ENCODE measurements at places on chromosomes 1 and 21. TPM values are rescaled to one million over a fixed set of nuclear protein-coding genes. Genes with fewer than 3 reads are reported as not detected.

Gene ASCL5
- total RNA-seq, result not detected

DNA sequence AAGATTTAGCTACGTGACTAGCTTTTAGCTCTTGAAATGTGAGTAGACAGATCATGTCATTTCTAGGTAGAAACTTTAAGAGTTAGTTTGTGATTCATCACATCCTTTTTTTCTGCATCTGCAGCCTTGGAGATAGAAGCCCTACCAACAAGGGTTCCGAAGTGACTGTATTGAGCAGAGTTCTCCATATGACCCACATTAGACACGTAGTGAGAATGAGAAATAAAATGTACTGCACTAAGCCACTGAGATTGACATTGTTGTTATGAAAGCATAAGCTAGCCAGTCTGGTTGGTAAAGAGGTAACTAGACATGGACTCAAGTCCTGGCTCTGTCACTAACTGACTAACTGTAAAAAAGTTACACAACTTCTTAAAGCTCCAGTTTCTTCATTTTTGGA, 296.1 kb downstream of the PDE4B start:
- no peak overlapping the region for H3K27ac ChIP-seq
- no peak for DNase-seq
- H3K36me3 ChIP-seq, result no peaks in the 10 kb centered on the region

Gene SPRR2F
- not detected for total RNA-seq

Gene ITGB2
- total RNA-seq, result 0.91 TPM

DNA sequence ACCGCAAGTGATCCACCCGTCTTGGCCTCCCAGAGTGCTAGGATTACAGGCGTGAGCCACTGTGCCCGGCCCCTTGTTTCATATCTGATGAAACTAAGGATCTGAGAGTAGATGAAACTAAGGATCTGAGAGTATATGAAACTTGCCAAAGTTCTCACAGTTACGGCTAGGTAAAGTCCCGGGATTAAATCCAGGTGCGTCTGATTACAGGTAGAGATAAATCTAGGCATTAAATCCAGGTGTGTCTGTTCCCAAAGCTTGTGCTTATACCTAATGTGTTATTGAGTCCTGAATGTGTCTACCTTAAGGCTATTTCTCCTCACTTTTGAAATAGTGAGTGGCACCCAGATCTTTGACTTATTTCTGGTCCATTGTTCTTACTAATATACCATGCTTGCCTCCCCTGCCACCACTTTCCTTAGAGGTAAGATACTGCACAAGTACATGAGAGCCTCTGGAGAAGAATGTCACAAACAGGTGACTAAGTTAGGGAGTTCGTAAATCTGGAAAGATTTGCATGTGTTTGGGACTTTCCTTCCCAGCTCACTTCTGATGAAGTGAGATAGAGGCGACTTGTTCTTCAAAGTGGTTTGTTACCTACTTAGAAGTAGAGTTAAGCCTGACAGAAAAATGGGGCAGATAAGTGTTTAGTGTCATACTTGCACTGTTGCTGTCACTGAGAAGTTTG, 66.5 kb downstream of the AK4 start:
- H3K27ac ChIP-seq, result no peak overlapping the region
- no peak overlapping the region for H3K4me3 ChIP-seq
- no peaks in the 10 kb centered on the region for H3K4me1 ChIP-seq
- no peak for DNase-seq

Gene BLACAT1
- total RNA-seq, result 1.1 TPM

Gene ACTL8
- total RNA-seq, result not detected

Gene CD244
- not detected for total RNA-seq

DNA sequence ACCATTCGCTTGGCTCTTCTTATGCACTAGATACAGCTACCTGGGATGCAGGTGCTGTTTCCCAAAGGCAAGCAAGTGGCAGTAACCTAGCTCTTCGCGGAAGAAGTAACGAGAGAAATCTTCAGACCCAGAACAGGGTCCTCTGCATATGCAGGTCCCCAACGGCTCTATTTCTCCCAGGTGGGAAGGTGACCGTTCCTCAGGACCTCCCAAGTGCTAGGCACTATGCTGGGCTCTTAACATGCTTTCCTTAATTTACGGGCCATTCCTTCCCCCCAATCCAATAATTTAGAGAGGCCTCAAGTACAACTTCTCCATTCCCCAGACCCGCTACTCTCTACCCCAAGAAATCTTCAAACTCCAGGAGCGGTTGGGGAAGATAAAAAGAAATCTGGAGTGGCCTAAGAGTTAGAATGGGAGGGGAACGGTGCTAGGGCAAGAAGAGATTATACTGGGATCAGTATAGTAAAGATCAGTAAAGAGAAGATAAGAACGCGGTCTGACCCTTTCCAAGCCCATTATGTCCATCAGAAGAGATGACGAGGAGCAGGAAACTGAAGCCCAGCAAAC, 410 bp downstream of the TXNDC12 start:
- peak overlapping the region; percentile 100 for H3K27ac ChIP-seq
- peak overlapping the region; percentile 95 for H3K4me3 ChIP-seq
- peaks cover 16% of the 10 kb centered on the region for H3K4me1 ChIP-seq
- peaks cover 6% of the 10 kb centered on the region for H3K27me3 ChIP-seq
- H3K36me3 ChIP-seq, result no peaks in the 10 kb centered on the region

GRCh38 chr1:152495066-152495675, 15.4 kb upstream of the LCE5A start:
- DNase-seq, result peak; percentile 60
- H3K36me3 ChIP-seq, result no peaks in the 10 kb centered on the region
- no peak overlapping the region for H3K4me3 ChIP-seq

GRCh38 chr1:52571783-52572182, 18.9 kb upstream of the TUT4 start:
- no peak for DNase-seq
- H3K27ac ChIP-seq, result no peak overlapping the region
- H3K4me3 ChIP-seq, result no peak overlapping the region
- H3K36me3 ChIP-seq, result no peaks in the 10 kb centered on the region

Gene ELAVL4
- total RNA-seq, result 477 TPM

Gene HRNR
- not detected for total RNA-seq

DNA sequence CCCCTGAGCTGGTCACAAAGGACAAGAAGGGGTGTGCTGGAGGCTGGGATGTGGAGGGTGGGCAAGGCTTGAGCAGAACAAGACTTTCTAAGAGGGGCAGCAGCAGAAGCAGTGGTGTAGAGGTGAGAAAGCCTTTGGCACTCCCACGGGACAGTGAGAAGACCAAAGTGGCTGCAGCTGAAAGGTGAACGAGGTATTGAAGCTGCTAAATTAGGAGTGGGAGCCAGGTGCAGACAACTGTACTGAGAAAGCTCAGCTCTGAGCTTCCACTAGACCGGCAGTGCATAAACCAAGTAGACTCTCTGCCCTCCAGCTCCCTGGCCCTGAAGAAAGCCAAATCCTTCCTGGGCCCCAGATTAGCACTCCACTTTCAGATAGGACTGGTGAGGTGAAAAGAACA, 93.0 kb downstream of the VWA5B1 start:
- DNase-seq, result no peak
- H3K36me3 ChIP-seq, result no peaks in the 10 kb centered on the region
- H3K4me3 ChIP-seq, result no peak overlapping the region
- H3K4me1 ChIP-seq, result peaks cover 17% of the 10 kb centered on the region
- H3K27ac ChIP-seq, result no peak overlapping the region

Gene VWA1
- total RNA-seq, result 56.9 TPM

Gene DDR2
- 4.4 TPM for total RNA-seq

DNA sequence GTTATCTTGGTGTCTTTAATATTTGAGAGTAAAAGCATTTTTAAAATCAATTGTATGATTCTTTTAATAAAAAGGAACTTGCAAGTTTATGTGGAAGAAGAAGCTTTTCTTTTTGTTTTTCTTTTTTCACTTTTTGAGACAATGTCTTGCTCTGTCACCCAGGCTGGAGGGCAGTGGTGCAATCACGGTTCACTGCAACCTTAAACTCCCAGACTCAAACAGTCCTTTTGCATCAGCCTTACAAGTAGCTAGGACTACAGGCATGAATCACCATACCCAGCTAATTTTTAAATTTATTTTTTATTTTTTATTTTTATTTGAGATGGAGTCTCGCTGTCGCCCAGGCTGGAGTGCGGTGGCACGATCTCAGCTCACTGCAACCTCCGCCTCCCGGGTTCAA, 34.1 kb downstream of the CMPK1 start:
- no peaks in the 10 kb centered on the region for H3K36me3 ChIP-seq
- no peak for DNase-seq
- no peak overlapping the region for H3K27ac ChIP-seq
- H3K27me3 ChIP-seq, result no peaks in the 10 kb centered on the region

Gene SPRR5
- total RNA-seq, result not detected

DNA sequence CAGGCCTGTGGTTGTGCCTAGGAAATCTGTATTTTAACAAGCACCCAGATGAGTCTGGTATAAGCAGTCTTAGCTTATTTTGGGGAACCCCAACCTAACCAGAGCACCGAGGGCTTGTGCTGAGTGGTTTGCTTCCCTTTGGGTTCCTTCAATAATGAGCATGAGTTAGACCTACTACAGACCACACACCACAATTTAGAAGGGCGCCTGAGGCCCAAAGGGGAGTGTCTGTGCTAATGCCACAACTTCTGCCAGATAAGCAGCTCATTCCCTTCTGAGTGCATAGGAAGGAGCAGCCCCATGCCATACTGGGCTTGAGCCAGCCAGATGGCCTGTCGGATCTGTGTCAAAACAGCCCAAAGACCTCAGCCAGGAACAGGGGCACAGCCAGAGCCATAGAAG, 15.4 kb upstream of the LSS start:
- H3K4me3 ChIP-seq, result no peak overlapping the region
- peaks cover 4% of the 10 kb centered on the region for H3K36me3 ChIP-seq
- H3K4me1 ChIP-seq, result no peaks in the 10 kb centered on the region

DNA sequence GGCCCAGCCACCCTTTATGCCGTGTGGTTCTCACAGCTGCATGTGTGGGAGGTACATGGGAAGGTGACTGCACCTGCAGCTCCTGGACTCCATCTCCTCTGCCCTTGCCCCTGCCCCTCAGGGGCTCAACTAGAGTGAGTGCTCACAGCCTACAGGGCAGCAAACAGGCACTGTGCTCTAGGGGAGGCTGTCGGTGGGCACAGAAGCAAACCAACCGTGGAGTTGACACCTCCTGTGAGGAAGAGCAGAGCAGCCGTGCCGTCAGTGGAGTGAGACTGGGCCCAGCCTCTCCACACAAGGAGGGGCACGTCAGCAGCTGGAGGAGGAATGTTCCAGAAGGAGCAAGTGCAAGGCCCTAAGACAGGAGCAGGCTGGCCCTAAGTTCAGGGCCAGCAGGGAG, 32.7 kb downstream of the BMP8A start:
- H3K27me3 ChIP-seq, result peaks cover 3% of the 10 kb centered on the region
- no peak overlapping the region for H3K4me3 ChIP-seq
- no peak for DNase-seq
- H3K27ac ChIP-seq, result no peak overlapping the region
- H3K36me3 ChIP-seq, result no peaks in the 10 kb centered on the region

DNA sequence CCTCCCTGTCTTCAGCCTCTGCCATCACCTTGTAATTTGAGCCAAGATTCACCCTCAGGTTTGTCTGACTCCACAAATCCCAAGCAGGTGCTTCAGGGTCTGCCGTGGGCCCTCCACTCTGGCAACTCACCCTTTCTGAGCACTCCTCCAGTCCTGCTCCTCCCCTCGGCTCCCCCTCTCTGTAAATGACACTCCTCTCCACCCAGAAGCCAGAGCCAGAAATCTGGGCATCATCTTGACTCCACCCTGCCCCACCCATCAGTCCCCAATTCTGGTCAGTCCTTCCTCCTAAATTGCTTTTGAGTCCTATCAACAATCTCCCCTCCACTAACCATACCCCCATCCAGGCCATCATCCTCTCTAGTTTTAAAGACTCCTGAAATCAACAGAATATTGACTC, 40.5 kb downstream of the RCSD1 start:
- no peak overlapping the region for H3K4me3 ChIP-seq
- no peak overlapping the region for H3K27ac ChIP-seq
- no peak for DNase-seq
- peaks cover 4% of the 10 kb centered on the region for H3K4me1 ChIP-seq
- H3K36me3 ChIP-seq, result peaks cover 6% of the 10 kb centered on the region

DNA sequence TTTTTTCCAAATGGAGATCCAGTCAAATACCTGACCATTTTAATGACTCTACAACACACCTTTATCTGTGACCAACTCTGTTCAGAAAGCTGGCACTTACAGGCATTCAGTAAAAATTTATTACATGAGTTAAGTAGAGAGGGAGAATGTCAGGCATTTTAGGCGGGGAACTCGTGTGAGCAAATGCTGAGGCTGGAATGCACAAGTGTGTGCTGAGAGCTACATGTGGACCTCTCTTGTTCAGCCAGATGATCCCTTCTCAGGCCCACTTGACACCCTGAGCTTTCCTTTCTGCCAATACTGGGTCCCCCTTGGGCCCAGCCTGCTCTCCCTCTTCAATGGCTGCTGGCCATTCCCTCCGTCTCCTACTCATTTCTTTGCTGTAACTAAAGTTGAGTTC, 11.7 kb downstream of the PPIH start:
- peaks cover 2% of the 10 kb centered on the region for H3K27me3 ChIP-seq
- no peak overlapping the region for H3K27ac ChIP-seq
- H3K4me3 ChIP-seq, result no peak overlapping the region
- no peak for DNase-seq
- peaks cover 5% of the 10 kb centered on the region for H3K36me3 ChIP-seq

- no peak for DNase-seq
- H3K27ac ChIP-seq, result no peak overlapping the region
- no peaks in the 10 kb centered on the region for H3K4me1 ChIP-seq
- no peak overlapping the region for H3K4me3 ChIP-seq
- H3K27me3 ChIP-seq, result peaks cover 2% of the 10 kb centered on the region
Measured at GRCh38 chr1:67041841-67042503, 12.0 kb downstream of the SLC35D1 start.

- no peak overlapping the region for H3K27ac ChIP-seq
- H3K4me3 ChIP-seq, result no peak overlapping the region
- H3K36me3 ChIP-seq, result no peaks in the 10 kb centered on the region
- peaks cover 25% of the 10 kb centered on the region for H3K4me1 ChIP-seq
- H3K27me3 ChIP-seq, result peaks cover 13% of the 10 kb centered on the region
- peak; percentile 79 for DNase-seq
Measured at GRCh38 chr1:44237721-44238457, 24.6 kb downstream of the DMAP1 start.

Gene CHD5
- total RNA-seq, result 0.96 TPM

DNA sequence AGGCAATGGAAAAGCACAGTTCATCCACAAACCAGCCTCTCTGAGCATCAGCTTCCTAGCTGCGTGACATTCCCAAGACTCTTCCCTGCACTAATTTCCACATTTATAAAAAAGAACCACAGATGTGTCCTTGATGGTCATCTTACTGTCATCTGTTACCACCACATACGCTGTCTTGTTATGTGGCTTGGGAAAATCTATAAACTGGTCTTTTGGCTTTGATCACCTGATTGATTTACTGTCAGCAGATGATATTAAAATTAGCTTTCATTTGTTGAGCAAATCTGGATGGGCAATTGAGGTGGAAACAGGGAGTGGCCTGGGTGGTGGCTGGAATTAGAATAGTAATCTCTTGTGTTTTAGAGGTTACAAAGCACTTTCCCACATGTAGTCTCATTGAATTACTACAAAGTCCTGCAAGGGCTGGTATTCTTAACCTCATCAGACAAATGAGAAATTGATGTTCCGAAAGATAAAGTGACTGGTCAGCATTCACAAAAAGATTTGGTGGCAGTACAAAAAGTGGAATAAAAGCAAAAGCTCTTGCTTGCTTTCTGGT, 231.7 kb upstream of the SGIP1 start:
- no peak for DNase-seq
- H3K27ac ChIP-seq, result no peak overlapping the region
- H3K36me3 ChIP-seq, result no peaks in the 10 kb centered on the region
- no peaks in the 10 kb centered on the region for H3K27me3 ChIP-seq

All from glutamatergic neuron (in vitro differentiated cells).